ENCODE measurements at places on chromosomes 7 and 10.

DNA sequence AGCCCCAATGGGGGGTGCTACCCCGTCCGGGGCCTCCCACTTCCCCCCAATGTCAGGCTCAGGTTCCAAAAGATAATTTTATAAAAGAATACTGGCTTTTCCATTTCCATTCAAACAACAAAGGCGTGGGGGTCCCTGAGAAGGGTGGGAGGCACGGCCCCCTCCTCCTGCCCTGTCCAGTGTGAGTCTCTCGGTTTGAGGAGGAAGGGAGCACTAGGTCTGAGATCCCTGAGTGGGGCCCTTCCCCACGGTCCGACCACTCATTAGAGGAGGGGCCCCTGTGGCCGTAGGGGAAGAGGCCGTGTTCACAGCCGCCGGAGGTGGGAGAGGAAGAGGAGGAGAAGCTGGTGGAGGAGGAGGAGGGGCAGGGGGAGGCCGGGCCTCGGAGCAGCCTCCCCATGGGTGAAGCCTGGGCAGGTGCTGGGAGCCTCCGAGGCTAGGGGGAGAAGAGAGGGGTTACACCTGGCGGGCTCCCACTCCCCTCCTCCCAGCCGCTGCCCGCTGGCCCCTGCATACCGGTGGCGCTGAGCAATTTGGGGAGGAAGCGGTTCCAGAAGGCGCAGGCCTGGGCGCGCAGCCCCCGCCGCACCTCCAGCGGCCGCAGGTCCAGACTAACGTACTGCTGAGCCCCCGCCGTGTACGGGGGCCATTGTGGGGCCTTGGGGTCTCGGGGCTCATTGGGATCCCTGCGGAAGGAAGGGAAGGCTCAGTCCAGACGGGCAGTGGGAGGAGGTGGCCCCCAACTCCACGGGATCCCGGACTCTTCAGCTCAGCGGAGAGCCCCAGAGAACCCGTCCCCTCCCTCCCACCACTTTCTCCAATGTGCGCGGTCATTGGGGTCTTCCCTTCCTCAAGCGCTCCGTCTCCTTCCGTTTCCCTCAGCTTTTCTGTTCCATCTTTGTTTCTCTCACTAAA lies 1.4 kb upstream of the UFSP1 start:
- H3K27me3 ChIP-seq = peaks cover 24% of the 10 kb centered on the region
- H3K27ac ChIP-seq = no peak overlapping the region
- H3K4me1 ChIP-seq = peaks cover 44% of the 10 kb centered on the region

- no peak overlapping the region for H3K4me3 ChIP-seq
- H3K36me3 ChIP-seq = no peaks in the 10 kb centered on the region
- no peaks in the 10 kb centered on the region for H3K4me1 ChIP-seq
- no peak overlapping the region for H3K27ac ChIP-seq
- no peak for DNase-seq
Measured at GRCh38 chr7:129470411-129470810, 31.9 kb upstream of the SMKR1 start.

- H3K27ac ChIP-seq = peak overlapping the region; percentile 94
- H3K36me3 ChIP-seq = peaks cover 32% of the 10 kb centered on the region
- H3K4me3 ChIP-seq = peak overlapping the region; percentile 98
- peak; percentile 64 for DNase-seq
- peaks cover 38% of the 10 kb centered on the region for H3K4me1 ChIP-seq
Measured at GRCh38 chr10:72274730-72275350, 1.1 kb downstream of the DDIT4 start.

DNA sequence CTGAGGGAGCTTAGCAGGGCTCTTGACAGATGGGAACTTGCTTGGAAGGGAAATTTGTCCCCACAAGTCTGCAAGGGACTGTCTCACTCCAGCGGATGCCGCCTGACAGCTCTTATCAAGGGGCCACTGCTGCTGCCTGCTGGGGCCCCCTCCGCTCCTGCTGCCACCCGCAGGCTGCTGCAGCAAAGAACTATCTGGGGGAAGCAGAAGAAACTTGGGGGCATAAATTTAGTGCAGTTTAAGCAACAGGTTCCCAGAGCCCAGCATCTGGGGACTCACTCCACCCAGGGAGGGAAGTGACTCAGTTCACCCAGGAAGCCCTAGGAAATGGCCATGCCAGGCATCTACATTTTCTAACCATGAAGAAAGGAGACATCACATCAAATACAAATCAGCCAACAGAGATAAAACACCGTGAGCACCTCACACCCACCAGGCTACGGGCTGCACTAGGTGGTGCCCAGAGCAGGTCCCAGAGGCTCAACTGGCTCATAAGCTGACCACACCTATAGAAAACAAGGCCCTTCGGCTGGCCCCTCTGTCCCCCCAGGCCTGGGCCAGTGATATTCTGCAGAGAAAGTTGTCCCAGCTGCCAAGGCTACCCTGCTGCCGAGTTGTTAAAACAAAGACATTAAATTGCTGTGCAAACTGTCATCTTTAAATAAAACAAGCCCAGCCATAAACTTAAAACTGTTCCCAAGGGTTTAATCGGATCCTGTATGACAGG lies 3.7 kb downstream of the RGS10 start:
- no peak for DNase-seq
- no peak overlapping the region for H3K4me3 ChIP-seq
- no peaks in the 10 kb centered on the region for H3K36me3 ChIP-seq

- no peak for DNase-seq
- no peak overlapping the region for H3K27ac ChIP-seq
- H3K4me3 ChIP-seq = no peak overlapping the region
- H3K27me3 ChIP-seq = peaks cover 11% of the 10 kb centered on the region
- H3K36me3 ChIP-seq = no peaks in the 10 kb centered on the region
Measured at GRCh38 chr10:118767297-118768040, 12.7 kb upstream of the CACUL1 start.

- H3K4me1 ChIP-seq = no peaks in the 10 kb centered on the region
- no peak for DNase-seq
- no peaks in the 10 kb centered on the region for H3K27me3 ChIP-seq
- H3K36me3 ChIP-seq = peaks cover 25% of the 10 kb centered on the region
- H3K4me3 ChIP-seq = no peak overlapping the region
Measured at GRCh38 chr7:152050547-152050971, 25.1 kb downstream of the GALNT11 start.

All from activated B cell treated with CpG ODN at 0.5 μM for 24 hours (primary cell).